A549 treated with DMSO at 1 μM for 4 hours (cell line): ENCODE measurements at places on chromosomes 2 and 18. TPM values are rescaled to one million over a fixed set of nuclear protein-coding genes. Genes with fewer than 3 reads are reported as not detected.

Gene ADCYAP1
- total RNA-seq, result not detected in 5 replicates

Gene WNT6
- total RNA-seq, result 0.05 to 0.15 TPM (median 0.10 TPM) in 4 of 5 replicates, not detected in the other

Gene ST8SIA3
- total RNA-seq, result not detected in 5 replicates

Gene DNAJC5G
- not detected in 5 replicates for total RNA-seq

Gene E2F6
- total RNA-seq, result 25.3 to 31.8 TPM (median 30.5 TPM) in 5 replicates
